ENCODE measurements at places on chromosomes 5 and 9. TPM values are rescaled to one million over a fixed set of nuclear protein-coding genes. Genes with fewer than 3 reads are reported as not detected.

C5orf52 gene
- total RNA-seq: not detected

NDUFS4 gene
- 111 TPM for total RNA-seq

EPB41L4B gene
- total RNA-seq: 23.6 TPM

GLIPR2 gene
- total RNA-seq: 9.1 TPM

CDO1 gene
- total RNA-seq: not detected

PCDHA5 gene
- 0.70 TPM for total RNA-seq

SPEF2 gene
- total RNA-seq: 1.5 TPM

BTNL3 gene
- not detected for total RNA-seq

PRDM9 gene
- not detected for total RNA-seq

CTNND2 gene
- not detected for total RNA-seq

RABEPK gene
- total RNA-seq: 40.4 TPM

CD74 gene
- total RNA-seq: 0.15 TPM

OR2V2 gene
- total RNA-seq: not detected

CCDC180 gene
- total RNA-seq: 1.2 TPM

RETREG1 gene
- total RNA-seq: 3.6 TPM

TXNDC8 gene
- total RNA-seq: not detected

CNTLN gene
- 5.6 TPM for total RNA-seq

GRXCR2 gene
- not detected for total RNA-seq

TSLP gene
- not detected for total RNA-seq

GFRA3 gene
- not detected for total RNA-seq

NSMF gene
- total RNA-seq: 41.9 TPM

NR5A1 gene
- total RNA-seq: 0.09 TPM

COL5A1 gene
- 54.8 TPM for total RNA-seq

DUSP1 gene
- 568 TPM for total RNA-seq

PDE6A gene
- 0.24 TPM for total RNA-seq

GLDC gene
- total RNA-seq: 13.6 TPM

FGD3 gene
- total RNA-seq: 0.93 TPM

GIN1 gene
- total RNA-seq: 4.9 TPM

CEP120 gene
- 9.0 TPM for total RNA-seq

DOCK8 gene
- 0.31 TPM for total RNA-seq

CCNO gene
- total RNA-seq: 4.3 TPM

CCNJL gene
- 11.1 TPM for total RNA-seq

ANKDD1B gene
- total RNA-seq: not detected

LRRC70 gene
- total RNA-seq: not detected

IL4 gene
- total RNA-seq: not detected

CAVIN4 gene
- 0.29 TPM for total RNA-seq

CCDC183 gene
- 0.44 TPM for total RNA-seq

PPP1R26 gene
- total RNA-seq: 15.2 TPM

REEP5 gene
- 168 TPM for total RNA-seq

SNCAIP gene
- total RNA-seq: not detected

PFN3 gene
- total RNA-seq: not detected

ADAMTS6 gene
- total RNA-seq: 0.10 TPM

GCNT4 gene
- 0.16 TPM for total RNA-seq

GPX3 gene
- 19.0 TPM for total RNA-seq

WWC1 gene
- 86.6 TPM for total RNA-seq

MELK gene
- 78.0 TPM for total RNA-seq

ADGRV1 gene
- total RNA-seq: 0.56 TPM

RNF145 gene
- total RNA-seq: 158 TPM

PCDHGA10 gene
- total RNA-seq: 0.03 TPM

FAM221B gene
- not detected for total RNA-seq

OR1L1 gene
- total RNA-seq: not detected

VCAN gene
- total RNA-seq: 8.9 TPM

SPACA9 gene
- total RNA-seq: 5.6 TPM

SKP2 gene
- total RNA-seq: 20.1 TPM

RUSC2 gene
- 31.9 TPM for total RNA-seq

SEMA5A gene
- not detected for total RNA-seq

RNF183 gene
- not detected for total RNA-seq

C1QTNF3 gene
- total RNA-seq: 0.09 TPM

CATSPER3 gene
- 0.22 TPM for total RNA-seq

All from A549 treated with Hydrocortisone at 1 μM for 4 hours (cell line).